Activated CD4-positive, alpha-beta T cell treated with anti-CD3 and anti-CD28 coated beads for 24 hours (primary cell): ENCODE measurements at places on chromosomes 3 and 15.

- DNase-seq, result no peak
These were observed 108.7 kb downstream of the GALK2 start for GRCh38 chr15:49278751-49279150.

DNA sequence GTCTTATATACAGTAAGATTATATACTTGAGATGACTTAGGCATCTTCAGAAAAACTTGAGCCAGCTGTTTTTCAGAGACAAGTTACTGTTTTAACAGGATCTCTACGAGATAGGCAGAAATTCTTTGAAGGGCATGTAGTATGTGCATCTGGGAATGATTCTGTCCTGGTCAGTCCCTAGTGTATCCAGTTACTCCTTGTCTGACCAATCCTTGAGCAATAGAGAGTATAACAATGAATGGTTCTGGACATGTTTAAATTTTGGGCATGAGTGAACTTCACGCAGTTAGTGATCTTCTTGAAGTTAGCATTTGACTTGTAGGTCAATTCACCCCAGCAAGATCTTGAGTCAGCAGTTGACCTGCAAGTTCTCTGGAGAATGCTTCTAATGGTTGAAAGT is 24.7 kb upstream of the HHLA2 start:
- no peak for DNase-seq

GRCh38 chr15:39154776-39155175 is 426.1 kb upstream of the THBS1 start:
- DNase-seq, result no peak

DNA sequence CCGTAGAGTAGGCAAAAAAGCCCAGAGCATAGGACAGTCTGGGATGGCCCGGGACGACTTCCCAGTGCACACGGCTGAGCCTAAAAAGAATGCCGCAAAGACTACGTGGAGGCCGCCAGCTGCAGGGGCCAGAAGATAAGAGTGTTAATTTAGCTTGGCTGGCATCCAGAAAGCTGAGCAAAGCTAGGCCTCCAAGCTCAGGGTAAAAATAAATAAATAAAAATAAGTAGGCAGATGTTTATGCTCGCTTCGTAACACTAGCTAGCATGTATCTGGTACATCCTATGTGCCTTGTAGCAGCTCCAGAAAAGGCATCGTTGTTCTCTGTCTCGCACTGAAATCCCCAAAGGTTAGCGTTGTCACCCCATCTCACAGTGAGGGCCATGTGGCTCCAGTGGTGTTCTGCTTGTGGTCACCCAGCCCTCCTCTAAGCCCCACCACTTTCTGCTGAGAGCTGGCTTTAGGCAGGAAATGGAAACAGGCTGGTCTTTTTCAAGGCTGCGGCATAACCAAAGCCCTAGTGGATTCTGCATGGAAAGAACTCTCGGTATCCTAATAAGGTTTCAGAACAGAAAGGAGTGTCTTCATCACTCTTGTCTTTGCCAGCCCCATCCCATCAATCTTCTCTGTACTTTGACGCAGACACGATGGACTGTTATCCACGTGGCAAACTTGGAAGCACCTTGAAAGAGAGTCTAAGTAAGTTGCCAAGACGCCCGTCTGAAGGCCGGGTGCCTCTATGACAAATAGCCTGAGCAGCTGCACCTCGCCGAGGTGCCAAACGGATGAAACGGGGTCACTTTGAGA is 58.1 kb upstream of the MEF2A start:
- no peak for DNase-seq

DNA sequence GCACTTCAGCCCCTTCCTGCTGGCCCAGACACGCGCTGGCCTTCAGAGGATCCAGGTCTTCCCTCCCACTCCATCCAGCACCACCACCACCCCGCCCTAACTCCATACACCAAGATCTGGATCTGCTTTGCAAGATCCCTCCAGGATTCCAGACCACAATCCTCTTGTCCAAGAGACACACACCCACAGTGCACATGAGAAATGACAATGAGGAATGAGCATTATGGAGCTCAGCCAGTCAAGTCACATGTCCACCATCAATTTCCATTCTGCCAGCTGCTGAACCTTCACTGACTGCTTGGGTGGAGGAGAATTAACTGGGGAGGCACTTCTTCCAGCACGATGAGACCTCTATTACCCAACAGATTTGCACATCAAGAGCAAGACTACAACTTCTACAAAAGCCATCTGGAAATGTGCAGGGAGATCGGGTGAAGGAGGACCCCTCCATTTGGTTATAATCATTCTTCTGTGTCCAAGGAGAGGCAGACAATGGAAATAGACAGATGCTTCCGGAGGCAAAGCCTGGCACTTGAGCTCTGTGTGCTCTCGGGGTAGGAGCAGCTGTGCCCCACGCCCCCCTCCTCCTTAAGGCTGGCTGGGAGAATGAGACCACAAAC is 12.3 kb upstream of the SPATA12 start:
- no peak for DNase-seq

DNA sequence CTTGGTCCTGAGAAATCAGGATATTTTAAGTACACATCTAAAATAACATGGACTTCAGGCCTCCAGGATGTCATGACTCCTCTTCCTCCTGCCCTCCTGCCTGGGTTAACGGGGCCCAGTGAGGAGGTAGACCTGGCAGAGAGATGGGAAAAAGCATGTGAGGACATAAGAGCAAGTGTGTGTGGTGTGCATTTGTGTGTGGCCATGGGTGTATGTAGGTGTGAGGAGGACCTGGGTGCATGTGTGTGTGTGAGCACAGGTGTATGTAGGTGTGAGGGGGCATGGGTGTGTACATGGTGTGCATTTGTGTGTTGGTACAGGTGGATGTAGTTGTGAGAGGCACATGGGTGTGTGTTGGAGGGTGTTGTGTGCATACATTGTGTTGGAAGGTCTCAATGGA is 105.4 kb downstream of the EPHB1 start:
- no peak for DNase-seq

GRCh38 chr15:39869254-39869653 is 50.8 kb downstream of the GPR176 start:
- DNase-seq, result no peak

GRCh38 chr3:66404197-66404596 is 96.6 kb downstream of the LRIG1 start:
- no peak for DNase-seq
